ENCODE measurements at places on chromosomes 1 and 21. TPM values are rescaled to one million over a fixed set of nuclear protein-coding genes. Genes with fewer than 3 reads are reported as not detected.

Gene BEND5
- not detected for total RNA-seq

Gene TAS1R1
- not detected for total RNA-seq

Gene GPA33
- total RNA-seq = not detected

Gene RGS4
- 1.2 TPM for total RNA-seq

Gene FOXD3
- total RNA-seq = not detected

Gene NASP
- total RNA-seq = 68.3 TPM

Gene URB1
- total RNA-seq = 11.8 TPM

Gene SPRR3
- 1.2 TPM for total RNA-seq

Gene RHD
- total RNA-seq = not detected

Gene IFNGR2
- 37.7 TPM for total RNA-seq

Gene ERI3
- 63.2 TPM for total RNA-seq

Gene PPFIA4
- 3.5 TPM for total RNA-seq

Gene FBXO2
- total RNA-seq = 41.8 TPM

Gene ANXA9
- total RNA-seq = 0.39 TPM

Gene QSOX1
- 271 TPM for total RNA-seq

Gene OR2L5
- total RNA-seq = 0.11 TPM

Gene PDPN
- 115 TPM for total RNA-seq

Gene ECM1
- 18.4 TPM for total RNA-seq

Gene ORC1
- 2.6 TPM for total RNA-seq

Gene ALX3
- total RNA-seq = not detected

Gene KCNK1
- 39.7 TPM for total RNA-seq

Gene ZNF593OS
- total RNA-seq = under 0.01 TPM

Gene HCRTR1
- not detected for total RNA-seq

Gene TNFRSF4
- not detected for total RNA-seq

Gene GJB4
- total RNA-seq = 1.7 TPM

Gene NR1I3
- not detected for total RNA-seq

Gene FCMR
- total RNA-seq = 0.22 TPM

Gene TMPRSS2
- not detected for total RNA-seq

Gene FAM110D
- total RNA-seq = not detected

Data from placental epithelial cell (primary cell).